ENCODE measurements at places on chromosomes 4 and X.

DNA sequence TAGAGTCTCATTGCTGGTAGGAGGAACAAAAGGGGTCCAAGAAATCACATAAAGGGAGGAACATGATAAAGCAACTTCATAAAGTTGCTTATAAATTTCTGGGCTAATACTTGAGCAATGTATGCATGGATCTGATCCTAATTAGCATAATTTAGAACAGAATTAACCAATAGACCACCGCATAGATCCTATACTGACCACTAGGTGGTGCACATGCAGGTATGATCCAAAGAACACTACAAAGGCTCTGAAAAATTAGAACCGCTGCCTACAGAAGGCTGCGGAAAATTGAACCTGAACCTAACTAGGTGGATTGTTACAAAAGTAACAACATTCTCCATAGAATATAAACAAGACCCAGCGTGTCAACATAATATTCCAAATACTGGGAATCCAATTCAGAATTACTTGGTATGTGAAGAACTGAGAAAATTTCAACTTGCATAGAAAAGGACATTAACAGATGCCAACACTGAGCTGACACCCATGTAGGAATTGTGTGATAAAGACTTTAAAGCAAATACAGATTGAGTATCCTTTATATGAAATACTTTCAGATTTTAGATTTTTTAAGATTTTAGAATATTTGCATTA, 23.3 kb downstream of the BRCC3 start:
- peak; percentile 44 for DNase-seq

DNA sequence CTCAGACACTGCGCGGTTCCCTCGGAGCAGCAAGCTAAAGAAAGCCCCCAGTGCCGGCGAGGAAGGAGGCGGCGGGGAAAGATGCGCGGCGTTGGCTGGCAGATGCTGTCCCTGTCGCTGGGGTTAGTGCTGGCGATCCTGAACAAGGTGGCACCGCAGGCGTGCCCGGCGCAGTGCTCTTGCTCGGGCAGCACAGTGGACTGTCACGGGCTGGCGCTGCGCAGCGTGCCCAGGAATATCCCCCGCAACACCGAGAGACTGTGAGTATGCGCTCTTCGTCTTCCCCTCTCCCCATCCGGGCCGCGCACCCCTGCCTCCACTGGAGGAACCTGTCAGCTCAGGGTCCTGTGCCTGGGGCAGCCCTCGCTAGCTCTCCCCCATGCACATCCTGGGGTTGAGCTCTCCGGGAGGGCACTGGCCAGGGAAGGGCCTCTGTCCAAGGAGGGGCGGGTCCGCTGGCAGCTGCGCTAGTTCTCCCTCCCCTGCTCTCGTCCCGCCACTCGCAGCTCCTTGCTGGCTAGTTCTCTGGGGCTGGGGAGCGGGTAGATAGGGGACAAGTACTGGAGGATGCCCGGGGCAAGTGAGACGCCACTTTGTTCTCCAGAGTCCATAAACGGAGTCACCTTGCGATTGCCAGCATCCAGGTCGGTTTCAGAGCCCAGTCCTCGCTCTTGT, 2.2 kb downstream of the SLIT2 start:
- DNase-seq: no peak

GRCh38 chr4:106444557-106444956, 76.0 kb upstream of the GIMD1 start:
- DNase-seq: no peak

DNA sequence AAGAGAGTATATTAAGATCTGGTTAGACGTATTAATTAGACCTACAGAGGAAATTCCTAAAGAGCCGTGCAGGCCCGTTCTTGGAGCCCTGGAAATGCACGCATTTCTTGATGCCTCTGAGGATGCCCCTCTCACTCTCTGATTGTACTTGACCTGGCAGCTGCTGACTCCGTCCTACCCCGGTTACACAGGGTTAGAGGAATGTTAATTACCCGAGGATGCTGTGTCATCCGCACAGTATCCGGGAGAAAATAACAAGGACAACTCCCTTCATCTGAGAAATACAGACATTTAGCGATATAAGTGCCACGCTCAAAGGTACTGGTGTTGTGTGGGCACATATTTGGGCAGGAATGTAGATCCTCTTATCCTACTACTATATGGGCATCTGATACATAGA, 404.6 kb upstream of the FAT1 start:
- no peak for DNase-seq

DNA sequence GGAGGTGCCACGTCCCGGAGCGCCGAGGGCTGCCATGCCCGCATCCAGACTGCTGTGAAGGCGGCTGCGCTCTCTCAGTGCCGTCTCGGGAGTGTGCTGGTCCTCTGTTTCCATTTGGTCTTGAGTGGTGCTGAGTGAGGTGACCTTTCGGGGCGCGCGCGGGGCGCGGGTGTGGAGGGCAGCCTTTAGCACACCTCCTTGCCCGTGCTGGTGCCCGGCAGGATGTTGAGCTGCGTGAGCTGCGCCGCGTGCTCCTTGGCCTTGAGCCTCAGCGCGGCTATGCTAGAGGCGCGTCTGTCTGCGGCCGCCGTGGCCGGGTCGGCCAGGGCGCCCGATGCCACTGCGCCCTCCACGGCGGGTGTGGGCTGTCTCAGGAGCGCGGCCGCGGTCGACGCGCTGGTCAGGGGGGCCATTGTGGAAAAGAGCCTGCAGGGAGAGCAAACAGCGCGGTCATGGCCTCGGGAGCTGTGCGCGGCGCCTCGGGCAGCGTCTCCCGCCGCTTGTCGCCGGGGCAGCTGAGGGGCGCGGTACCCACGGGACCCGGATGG, 11.2 kb downstream of the ARX start:
- no peak for DNase-seq

DNA sequence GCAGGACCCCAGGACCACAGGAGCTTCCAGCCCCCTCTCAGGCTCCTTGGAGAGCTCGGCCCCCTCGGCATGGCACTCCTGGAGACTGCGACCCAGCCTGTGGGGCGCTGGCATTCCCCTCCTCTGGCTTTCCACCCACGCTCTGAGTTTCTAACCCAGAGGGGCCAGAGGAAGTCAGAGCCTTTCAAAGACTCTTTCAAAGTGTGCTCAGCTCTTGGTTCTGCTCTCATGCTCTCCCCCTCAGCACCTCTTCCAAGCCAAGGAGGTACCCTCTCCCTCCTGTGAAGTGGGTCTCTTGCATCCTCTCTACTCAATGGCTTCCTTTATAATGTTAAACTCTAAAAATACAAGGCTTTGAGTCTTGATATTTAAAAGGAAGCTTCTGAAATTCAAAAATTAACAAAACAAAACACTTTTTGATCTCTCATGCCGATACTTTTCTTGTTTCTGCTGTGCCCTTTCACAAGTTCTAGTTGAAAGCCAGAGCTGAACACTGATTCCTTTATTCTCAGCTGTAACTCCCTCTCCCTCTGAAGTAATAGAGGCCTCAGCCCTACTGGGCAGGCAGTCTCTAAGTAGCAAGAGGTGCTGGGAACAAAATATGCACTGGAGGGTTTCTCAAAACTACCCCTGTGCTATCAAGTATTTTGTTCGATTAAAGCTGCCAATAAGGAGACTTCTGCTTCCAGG, 82.8 kb downstream of the NAT8L start:
- DNase-seq: no peak

GRCh38 chr4:147110473-147111367, 165.1 kb upstream of the TTC29 start:
- no peak for DNase-seq

DNA sequence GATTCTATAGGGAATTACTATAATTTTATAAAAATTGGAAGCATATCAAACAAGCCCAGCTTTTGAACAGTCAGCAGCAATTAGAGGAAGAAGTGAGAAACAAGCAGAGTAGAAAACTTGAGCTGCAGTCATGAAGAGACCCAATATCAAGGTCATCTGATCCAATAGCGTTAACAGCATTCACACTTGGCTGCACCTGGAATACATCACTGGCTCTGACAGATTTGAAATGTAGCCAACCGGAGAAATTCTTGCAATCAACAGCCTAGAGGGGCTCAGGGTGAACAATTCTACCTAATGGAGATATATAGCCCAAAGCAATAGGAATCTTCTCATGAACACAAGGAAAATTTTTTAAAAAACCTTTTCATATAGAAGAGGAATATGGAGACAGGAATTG, 13.6 kb downstream of the DDX53 start:
- DNase-seq: no peak

GRCh38 chr4:145047151-145047550, 50.8 kb downstream of the ANAPC10 start:
- no peak for DNase-seq

DNA sequence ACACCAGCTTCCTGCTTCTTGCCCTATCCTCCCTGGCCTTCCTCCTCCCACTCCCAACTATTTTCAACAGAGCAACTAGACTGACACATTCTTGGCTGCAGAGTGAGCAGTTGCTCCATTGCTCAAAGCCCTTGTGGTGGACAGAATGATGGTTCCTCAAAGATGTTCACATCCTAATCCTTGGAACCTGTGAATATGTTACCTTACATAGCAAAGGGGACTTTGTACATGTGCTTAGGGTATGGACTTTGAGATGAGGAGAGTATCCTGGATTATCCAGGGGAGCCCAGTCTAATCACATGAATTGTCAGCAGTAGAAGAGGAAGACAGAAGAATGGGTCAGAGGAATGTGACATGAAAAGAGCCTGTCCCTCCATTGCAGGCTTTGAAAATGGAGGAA, 24.9 kb upstream of the HOPX start:
- no peak for DNase-seq

GRCh38 chr4:610411-611261, 14.7 kb upstream of the PDE6B start:
- DNase-seq: no peak

DNA sequence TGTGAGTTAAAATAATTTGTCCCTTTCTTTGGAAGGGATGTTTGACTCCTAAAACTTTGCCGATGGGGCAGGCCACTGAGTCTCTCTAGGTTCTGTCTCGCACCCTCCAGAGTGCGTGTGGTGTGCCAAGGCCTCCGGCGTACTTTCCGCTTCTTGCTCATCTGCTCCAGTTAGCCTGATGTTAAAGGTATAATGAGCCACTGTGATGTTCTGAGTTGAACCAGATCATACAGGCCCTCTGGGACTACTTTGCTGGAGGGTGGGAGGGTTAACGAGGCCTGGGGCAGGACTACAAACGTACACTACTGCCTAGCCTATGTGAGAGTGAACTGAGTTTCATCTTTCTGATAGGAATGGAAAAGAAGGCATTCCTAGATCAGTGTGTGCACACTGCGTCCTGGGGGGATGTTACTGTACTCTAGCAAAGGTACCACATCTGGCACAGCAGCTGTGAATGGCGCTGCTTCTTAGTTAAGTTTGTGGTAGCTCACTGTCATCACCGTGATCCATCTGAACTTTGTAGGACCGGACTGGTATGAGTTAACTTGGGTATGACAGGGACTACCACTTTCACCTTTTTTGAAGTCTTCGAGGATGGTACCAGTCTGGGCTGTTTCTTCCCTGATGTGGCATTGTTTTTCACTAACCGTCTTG, 60.2 kb downstream of the RGS12 start:
- no peak for DNase-seq

All from CD4-positive, alpha-beta T cell treated with Interleukin-6 at 100 ng/mL for 8 hours (primary cell).